ENCODE measurements at places on chromosomes 7 and 10.

GRCh38 chr7:138226001-138226476, 149.8 kb downstream of the AKR1D1 start:
- DNase-seq: peak; percentile 52

DNA sequence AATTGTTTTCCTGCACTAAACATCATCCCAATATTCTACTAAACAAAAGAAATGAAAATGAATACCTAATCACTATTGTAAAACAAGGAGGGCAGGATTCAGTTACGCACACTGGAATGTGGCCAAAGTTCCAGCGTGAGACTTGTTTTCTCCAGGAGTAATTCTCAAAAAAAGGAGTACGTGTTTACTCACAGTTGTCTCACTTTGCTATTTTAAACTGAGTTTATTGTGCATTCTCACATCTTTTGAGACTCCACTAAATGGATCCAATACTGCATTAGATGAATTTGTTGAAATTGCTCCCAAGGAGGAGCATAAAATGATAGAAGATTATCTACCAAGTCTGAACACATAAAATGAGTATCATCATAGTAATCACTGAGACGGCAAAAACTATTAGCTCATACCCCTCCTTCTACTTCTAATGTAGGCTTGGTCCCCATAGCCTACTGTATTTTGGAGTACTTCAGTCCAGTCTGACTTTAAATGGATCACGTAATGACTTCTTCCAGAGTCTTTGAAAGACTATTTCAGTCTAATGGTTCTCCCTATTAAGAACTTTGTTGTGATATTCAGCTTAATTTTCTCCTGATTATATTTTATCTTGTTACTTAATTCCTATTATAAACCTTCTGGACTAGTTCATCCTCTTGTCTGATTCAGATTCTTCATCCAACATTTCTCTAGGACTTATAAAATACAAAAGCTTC, 3.8 kb downstream of the GRM3 start:
- no peak for DNase-seq

DNA sequence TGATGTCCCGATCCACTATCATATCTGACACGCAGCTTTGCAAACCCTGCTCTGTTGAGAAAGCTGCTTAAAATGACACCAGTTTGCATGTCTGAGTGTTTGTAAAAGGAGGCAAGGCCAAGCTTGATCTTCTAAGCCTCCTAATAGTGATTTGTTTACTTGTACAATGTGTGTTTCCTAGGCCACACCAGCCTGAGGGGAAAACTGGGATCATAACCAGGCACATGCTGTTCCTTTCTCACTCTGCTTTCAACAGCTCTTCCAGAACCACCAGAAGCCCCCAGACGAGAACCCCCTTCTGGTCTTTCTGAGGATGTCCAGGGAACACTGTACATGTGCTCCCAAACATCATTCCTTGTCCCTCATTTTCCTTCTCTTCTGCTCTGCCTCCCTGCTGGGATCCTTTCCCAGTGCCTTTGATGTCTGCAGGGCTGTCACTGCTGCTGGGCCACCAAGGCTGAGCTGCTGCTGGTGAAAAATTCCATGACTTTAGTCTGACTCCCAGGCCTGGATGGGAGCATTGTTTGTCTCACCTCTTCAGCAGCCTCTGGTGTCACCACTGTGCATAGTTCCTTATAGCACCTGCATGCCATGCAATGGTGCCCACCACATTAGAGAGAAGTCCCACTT, 4.0 kb upstream of the LGI1 start:
- no peak for DNase-seq

GRCh38 chr10:22340329-22341189, 4.7 kb upstream of the SPAG6 start:
- DNase-seq: peak; percentile 82

DNA sequence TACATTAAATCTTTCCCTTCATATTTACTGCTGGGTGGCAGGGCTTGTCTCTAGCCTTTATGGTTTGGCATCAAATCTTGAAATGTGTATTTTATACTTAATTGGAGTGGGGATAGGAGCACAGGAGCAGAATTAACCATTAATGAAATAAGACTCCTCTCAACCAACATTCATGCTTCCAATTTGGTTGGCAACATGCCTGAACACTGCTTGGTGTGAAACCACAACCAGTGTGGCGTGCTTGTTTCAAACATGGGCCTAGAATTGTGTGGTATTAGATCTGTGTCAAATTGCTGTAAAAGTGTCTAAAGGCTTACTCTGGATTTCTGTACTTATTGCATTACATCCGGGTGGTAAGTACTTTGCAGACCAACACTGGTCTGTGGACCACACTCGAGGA, 25.1 kb upstream of the VPS41 start:
- DNase-seq: peak; percentile 6

Data from kidney tubule cell (primary cell).